ENCODE measurements at places on chromosomes 1 and 21.

- DNase-seq, result no peak
Observed at GRCh38 chr1:47189844-47190508, at the start of gene PDZK1IP1. TSS of gene PDZK1IP1 (minus strand) at chr1:47190036. CDS start at chr1:47189932, 104 bp downstream.

DNA sequence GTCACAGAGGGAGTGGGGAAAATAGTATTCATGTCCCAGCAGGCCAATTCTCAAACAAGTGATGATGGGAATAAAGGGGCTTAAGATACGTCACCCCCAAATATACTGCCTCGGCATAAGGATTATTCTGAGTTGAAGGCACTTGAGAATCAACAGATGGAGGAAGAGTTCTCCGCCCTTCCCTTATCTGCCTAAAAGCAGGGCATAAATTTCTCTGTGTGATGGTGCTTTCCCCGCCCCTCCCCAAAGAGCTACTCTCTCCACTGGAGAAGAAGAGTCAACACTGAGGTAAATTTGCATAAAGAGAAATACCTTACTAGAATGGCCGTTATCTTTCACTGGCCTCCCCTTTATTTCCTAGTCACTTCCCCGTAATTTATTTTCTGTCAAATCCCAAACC is 18.7 kb downstream of the BECN2 start:
- peak; percentile 2 for DNase-seq

- DNase-seq, result no peak
Observed at GRCh38 chr1:62588000-62588399, 9.3 kb upstream of the ANGPTL3 start.

DNA sequence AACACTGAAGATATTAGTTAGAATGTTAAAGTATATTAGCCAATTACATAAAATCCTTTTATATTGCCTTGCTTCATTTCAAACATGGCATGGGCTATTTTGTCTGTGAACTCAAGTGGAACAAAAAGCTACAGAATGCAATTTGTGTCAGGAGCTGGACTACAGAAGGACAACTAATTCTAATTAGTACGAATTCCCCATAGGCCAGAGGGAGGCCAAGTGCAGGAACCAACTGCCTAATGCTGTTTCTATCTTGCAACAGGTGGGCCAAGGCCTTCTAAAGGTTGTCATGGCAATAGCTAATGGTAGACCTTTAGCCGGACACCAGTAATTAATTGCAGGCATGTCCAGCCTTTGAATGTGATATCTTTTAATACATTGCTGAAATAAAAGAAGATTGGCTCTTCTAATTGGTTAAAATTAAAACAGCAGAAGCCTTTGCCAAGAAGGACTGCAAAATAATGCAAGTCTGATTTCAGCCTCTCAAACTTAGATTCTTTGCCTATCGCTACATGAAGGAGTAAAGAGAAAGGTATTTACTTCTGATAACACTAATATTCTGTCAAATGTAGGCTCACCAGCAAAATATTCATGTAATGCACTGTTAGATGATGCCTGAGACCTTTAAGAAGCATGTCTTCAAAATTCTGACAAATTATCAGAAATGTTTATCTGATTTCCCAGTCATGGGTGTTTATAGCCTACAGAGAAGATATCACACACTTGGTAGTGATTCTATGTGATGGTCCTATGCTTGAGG is 232.1 kb downstream of the LMO4 start:
- DNase-seq, result peak; percentile 84

DNA sequence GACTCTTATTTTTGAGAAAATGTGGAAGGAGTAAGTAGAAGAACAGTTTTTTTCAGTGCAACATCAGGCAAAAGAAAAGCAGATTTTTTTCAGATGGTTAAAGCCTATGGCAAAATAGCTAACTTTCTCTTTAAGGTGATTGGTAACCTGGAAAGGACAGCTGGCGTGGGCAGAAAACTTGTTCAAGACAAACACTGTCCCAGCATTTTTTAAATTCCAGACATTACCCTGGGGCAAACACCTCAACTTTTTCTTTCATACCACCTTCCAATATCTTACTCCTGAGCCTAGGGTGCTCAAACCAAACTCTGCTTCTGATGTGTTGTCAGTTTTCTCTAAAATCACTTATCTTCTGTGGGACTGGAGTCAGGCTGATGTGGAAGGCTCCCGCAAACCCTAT is 2.7 kb upstream of the LEPR start:
- no peak for DNase-seq

DNA sequence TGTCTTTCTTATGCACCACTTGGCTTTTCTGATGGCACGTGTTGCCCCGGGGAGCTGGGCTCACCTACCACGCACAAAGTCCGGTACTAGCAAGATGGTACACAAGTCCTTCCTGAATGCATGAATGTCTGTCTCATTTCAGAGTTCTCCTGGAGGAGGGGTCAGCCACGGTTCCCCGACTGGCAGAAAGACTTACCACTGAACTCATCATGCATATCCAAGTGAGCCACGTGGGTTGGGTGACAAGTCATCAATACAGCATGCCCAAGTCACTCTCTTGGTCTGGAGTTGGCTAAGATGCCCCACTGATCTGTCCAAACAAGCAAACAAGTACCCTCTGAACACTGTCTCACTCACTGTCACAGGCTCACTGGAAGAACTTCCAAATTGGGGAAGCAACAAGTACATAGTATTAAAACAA is 28.6 kb upstream of the MX1 start:
- DNase-seq, result no peak

DNA sequence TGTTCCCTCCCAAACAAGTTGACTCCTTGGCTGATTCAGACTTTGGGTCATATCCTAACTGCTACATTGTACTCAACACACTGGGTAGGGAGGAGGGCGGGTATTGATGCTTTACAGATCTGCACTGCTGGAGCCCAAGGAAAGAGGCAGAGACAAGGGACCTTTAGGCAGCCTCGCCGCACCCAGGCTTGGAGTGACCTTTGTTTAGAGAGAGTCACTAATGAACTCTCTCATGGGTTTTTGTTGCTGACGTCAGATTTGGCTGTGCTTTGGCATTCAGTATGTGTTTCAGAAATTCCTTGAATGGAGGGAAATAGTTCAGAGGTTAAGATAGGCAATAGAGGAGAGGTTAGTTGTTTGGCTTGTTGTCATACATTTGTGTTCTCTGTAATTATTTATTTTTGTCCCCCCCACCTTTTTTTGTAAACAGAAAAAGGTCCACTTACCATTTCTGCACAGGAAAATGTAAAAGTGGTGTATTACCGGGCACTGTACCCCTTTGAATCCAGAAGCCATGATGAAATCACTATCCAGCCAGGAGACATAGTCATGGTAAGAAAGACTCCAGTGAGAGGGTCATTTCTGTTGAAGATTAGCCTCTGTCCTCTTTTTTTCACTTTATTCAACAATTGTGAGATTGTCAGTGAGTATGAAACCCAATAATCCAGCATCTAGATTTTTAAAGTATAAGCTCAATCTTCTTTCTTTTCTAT is 116.1 kb downstream of the ATP5PO start:
- no peak for DNase-seq

GRCh38 chr1:240258910-240259309 is 167.2 kb downstream of the FMN2 start:
- DNase-seq, result no peak

All from NCI-H1417 (cell line).